ENCODE measurements at places on chromosomes 1 and 21.

GRCh38 chr1:1063261-1063944 is 10.7 kb downstream of the RNF223 start:
- no peak for DNase-seq

DNA sequence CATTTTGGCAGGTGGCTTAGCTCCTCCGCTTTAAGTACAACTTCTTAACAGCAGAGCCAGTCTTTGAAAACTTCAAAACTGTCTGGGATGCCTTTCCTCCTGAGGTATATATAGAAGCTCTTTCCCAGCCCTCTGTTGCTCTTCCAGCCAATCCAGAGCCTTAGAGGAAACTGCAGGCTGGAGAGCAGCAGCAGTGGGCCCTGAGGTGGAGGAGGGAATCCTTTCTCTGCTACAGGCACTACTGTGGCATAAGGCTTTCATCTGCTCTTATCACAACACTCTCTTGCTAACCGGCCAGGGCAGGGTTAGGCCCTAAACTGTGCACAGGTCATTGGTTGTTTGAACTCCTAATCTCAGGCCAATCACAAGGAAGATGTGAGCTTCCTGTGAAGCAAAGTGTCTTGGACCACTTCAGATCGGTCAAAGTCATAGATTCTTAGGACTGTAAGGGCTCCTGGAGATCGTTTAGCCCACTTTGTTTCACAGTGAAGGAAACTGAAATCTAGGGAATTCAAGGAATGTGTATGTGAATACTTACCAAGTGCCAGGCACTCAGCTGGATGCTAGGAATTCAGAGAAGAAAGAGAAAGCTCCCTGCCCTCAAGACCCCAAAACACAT is at the start of gene RGS5:
RGS5 (minus strand) TSS at position 84 of the 619 bp plus-strand sequence; CDS start at position 3, 81 bp downstream.
- DNase-seq, result no peak

GRCh38 chr1:243970077-243970476 is 81.0 kb upstream of the ZBTB18 start:
- no peak for DNase-seq

GRCh38 chr1:160813215-160813614 is 17.2 kb downstream of the LY9 start:
- DNase-seq, result no peak

DNA sequence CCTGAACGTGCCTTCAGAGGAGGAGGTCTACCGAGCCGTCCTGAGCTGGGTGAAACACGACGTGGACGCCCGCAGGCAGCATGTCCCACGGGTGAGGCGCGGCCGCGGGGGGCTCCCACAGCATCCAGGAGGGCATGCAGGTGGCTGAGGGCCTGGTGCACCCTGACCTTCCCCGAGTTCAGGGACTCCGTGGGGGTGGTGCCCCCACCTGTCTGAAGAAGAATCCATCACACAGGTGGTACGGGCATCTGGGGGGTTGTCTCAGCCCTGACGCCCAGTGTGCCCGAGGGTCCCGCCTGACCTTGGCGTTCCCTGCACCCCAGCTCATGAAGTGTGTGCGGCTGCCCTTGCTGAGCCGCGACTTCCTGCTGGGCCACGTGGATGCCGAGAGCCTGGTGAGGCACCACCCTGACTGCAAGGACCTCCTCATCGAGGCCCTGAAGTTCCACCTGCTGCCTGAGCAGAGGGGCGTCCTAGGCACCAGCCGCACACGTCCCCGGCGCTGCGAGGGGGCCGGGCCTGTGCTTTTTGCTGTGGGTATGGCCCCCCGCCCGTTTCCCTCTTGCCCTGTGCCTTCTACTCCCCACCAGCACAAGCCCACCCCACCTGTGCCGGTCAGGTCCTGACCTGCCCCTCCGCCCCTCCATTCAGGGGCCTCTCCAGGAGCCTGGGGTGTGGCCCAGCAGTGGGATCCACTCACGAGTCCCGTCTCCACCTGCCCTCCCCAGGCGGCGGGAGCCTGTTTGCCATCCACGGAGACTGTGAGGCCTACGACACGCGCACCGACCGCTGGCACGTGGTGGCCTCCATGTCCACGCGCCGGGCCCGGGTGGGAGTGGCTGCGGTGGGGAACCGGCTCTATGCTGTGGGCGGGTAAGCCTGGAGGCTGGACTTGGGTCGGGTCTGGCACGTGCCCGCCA is 2.3 kb downstream of the KLHL17 start:
- DNase-seq, result no peak

DNA sequence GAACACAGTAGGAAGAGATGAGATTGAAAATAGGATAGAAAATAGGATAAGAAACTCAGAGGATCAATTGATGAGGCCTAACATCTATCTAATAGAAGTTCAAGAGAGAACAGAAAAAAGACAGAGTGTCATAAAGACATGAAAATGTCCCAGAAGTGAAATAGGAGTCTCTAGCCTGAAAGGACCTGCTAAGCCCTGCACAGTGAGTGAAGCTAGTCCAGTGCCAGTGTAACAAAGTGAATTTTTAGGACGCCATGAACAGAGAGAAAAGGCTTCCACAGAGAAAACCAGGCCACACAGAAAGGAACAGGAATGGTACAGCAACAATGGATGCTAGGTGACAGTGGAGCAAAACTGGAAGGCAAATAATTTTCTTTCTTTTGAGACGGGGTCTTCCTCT is 20.3 kb upstream of the LSS start:
- no peak for DNase-seq

DNA sequence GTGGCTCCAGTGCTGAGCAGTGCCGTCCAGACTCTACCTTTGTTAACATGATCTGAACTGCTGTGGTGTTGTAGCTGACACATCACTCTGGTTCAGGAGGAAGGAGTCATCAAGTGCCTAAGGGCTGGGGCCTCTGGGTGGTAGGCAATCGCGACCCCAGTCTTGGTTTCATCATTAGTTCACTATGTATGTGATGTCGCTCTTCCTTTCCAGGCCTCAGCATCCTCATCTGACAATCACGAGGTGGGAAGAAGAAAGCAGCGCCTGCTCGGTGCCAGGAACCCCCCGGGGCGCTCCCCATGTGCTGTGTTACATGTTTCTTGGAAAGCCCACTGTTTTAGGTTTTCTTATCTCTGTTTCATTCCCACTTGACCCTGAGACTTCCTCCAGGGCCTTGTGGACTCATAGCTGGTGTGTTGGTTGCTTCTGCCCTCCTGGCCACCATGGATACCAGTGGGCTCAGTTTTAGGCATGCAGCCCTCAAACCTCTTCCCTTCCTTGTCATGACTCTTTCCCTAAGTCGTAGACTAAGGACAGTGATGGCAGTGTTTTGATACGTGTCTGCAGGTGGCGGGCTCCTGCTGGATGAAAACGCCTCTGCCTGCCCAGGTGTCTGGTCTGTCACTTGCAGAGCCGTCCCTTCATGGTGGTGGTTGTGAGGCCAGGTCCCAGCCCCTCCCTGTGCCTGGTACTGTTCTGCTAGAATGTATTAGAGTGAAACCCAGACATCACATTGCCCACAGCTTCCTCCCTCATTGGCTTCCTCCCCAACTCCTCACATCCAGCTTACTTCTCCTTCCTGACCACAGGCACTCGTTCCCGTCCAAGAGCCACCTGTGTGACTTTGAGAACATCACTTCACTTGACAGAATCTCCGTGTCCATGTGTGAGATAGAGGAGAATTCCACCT is 17.2 kb upstream of the FOXO6 start:
- DNase-seq, result no peak

GRCh38 chr1:102952400-102952799 is 155.9 kb downstream of the COL11A1 start:
- DNase-seq, result no peak

DNA sequence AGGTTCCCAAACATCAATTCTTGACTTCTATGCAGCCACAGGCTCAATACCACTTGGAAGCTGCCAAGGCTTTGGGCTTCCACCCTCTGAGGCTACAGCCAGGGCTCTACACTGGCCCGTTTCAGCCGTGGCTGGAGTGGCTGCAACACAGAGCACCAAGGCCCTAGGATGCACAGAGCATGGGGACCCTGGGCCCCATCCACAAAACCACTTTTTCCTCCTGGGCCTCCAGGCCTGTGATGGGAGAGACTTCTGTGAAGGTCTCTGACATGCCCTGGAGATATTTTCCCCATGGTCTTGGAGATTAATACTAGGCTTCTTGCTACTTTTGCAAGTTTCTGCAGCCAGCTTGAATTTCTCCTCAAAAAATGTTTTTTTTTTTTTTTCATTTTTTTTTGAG is 655.4 kb upstream of the ZP4 start:
- DNase-seq, result no peak
